ENCODE measurements at places on chromosomes 1 and 21. TPM values are rescaled to one million over a fixed set of nuclear protein-coding genes. Genes with fewer than 3 reads are reported as not detected.

B3GALNT2 gene
- polyA plus RNA-seq: 19.9 TPM

KLHL17 gene
- 5.6 TPM for polyA plus RNA-seq

OLFML2B gene
- polyA plus RNA-seq: 115 TPM

ANGPTL7 gene
- 0.83 TPM for polyA plus RNA-seq

RPTN gene
- not detected for polyA plus RNA-seq

GABRD gene
- 0.87 TPM for polyA plus RNA-seq

Data from muscle of leg (tissue), 16 donors.